ENCODE measurements at places on chromosomes 4 and X. TPM values are rescaled to one million over a fixed set of nuclear protein-coding genes. Genes with fewer than 3 reads are reported as not detected.

DNA sequence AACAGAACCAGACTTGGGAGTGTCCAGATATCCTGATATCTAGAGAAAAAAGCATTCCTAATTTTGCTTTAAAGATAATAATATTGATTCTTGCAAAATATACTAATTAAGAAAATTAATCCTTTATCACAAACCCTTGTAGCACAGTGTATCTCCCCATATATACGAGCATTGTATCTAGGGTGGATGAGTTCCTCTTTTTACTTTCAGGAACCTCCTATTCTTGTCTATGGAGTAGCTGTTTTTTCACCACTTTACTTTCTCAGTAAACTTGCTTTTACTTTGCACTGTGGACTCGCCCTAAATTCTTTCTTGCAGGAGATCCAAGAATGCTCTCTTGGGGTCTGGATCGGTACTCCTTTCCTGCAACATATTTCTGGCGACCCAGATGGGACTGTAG is 103.9 kb downstream of the GLUD2 start:
- DNase-seq = no peak

GRCh38 chrX:12153741-12154140 is 15.5 kb downstream of the FRMPD4 start:
- no peak for DNase-seq

DNA sequence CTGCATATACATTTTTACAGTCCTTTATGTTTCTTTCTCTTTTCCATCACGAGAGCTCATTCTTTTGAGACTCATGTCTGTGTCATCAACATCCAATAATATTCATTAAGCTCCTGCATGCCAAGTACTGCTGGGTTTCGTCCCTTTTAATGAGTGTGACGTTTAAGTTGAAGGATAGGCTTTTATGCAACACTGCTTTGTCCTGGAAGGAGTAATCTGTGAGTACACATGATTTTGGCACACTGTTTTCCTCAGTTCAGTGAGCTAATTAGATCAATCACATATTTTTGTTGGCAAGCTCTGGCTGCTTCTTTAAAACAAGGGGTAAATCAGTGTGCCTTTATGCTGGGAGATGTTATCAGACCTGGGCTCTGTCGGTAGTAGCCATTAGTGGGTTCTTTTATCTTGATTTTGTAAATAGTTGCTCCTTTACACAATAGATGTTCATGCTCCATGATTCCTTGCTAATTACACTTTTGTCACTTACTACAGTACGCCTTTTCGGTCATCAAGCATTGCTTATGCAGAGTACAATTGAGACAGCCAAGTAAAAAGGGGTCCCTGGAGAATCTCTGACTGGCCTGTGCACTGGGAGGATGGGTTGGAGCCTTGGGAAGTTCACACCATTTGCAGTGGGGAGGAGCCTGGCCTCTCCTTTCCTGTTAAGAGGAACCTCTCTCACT is 132.6 kb downstream of the FHIP1A start:
- DNase-seq = no peak

DNA sequence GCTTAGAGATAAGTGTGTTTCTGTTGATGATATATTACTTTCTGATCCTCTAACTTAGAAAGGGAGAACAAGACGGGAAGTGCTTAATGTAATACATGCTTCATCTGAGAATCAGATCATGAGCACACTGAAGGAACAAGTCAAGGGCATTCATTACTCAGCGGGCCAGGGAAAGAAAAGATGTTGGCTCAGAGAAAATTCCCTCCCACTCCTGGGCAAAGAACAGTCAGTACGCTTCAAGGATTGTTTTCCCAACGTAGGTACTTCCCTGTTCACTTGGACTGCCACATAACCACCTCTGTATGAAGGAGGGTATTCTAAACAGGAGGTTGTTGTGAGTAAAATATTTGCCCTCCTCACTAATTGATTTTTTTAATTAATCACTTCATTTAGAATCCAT is 374.5 kb upstream of the FMR1 start:
- DNase-seq = no peak

DNA sequence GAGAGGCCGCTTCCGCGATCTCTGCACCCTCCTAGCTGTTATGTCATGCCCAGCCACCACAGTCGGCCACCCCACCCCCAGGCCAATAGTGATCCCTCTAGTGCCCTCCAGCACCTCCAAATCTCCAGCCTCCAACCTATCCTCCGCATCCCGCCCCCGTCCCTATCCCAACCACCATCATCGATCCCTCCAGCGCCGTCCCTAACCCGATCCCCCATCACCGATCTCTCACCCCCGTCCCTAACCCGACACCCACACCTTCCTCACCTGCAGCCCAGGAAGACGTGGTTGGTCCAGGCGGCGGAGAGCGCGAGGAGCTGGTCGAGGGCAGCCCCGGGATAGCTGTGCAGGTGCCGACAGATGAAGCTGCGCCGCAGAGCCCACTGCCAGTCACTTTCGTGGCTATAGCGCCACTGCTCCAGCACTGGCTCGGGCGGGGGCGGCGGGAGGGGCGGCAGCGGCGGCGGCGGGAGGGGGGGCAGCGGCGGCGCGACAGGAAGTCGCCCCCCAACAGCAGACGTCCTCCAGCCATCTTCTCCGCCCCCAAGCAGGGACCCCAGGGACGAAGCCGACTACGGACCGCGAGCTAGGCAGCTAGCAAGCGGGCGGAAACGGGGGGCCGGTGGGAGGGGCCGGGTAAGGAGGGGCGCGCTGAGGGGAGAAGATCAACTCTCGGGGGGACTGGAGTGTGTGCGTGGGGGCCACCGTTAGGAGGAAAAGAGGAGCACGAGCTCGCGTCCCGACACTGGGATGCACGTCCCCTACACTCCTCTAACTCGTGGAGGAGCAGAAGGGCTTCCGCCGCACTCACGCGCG is 552 bp downstream of the NKRF start:
- peak; percentile 38 for DNase-seq

Gene GLRA2
- not detected for total RNA-seq

Gene TNIP3
- total RNA-seq = not detected

Gene NKX6-1
- total RNA-seq = 0.09 TPM

Gene CSAG1
- total RNA-seq = not detected
